ENCODE measurements at places on chromosomes 11 and 22. TPM values are rescaled to one million over a fixed set of nuclear protein-coding genes. Genes with fewer than 3 reads are reported as not detected.

Gene ADM2
- 2.5 TPM for total RNA-seq

Gene GGTLC3
- not detected for total RNA-seq

Gene CCDC87
- total RNA-seq = 0.07 TPM

Gene WNT11
- total RNA-seq = not detected

Gene UPB1
- total RNA-seq = 0.09 TPM

Gene ZP1
- 0.66 TPM for total RNA-seq

Gene IL18BP
- 15.7 TPM for total RNA-seq

Gene MED19
- total RNA-seq = 12.1 TPM

Gene YPEL1
- total RNA-seq = 3.8 TPM

Gene GUCY1A2
- total RNA-seq = 0.05 TPM

Gene MAPK12
- total RNA-seq = 5.7 TPM

Gene OR4D5
- not detected for total RNA-seq

Gene PARVA
- not detected for total RNA-seq

Gene HBE1
- total RNA-seq = not detected

Gene RIMBP3B
- total RNA-seq = 0.11 TPM

Gene CPT1A
- total RNA-seq = 57.4 TPM

Gene CST6
- not detected for total RNA-seq

Gene SHISAL1
- not detected for total RNA-seq

Gene SPDYC
- not detected for total RNA-seq

Gene SYCE3
- not detected for total RNA-seq

Gene MYEOV
- total RNA-seq = not detected

Gene CCDC157
- total RNA-seq = 5.5 TPM

Gene CHRDL2
- not detected for total RNA-seq

Gene TMEM121B
- total RNA-seq = 0.09 TPM

Gene ALDH3B2
- not detected for total RNA-seq

Gene OR5L1
- not detected for total RNA-seq

Gene TOM1
- total RNA-seq = 19.4 TPM

Gene RBMXL2
- not detected for total RNA-seq

Gene VPS37C
- total RNA-seq = 7.7 TPM

Gene C11orf52
- total RNA-seq = 0.27 TPM

Gene WNT7B
- not detected for total RNA-seq

Gene RASL10A
- 0.45 TPM for total RNA-seq

Gene OR6T1
- total RNA-seq = not detected

Gene PKDREJ
- total RNA-seq = not detected

Gene SLC22A8
- total RNA-seq = not detected

Gene FAM111B
- total RNA-seq = 95.6 TPM

Gene OR52I1
- not detected for total RNA-seq

Gene ARHGAP8
- total RNA-seq = 0.52 TPM

Gene DDX25
- 0.09 TPM for total RNA-seq

Gene OR51B4
- not detected for total RNA-seq
